Activated naive CD8-positive, alpha-beta T cell treated with anti-CD3 and anti-CD28 coated beads, Interleukin-2, amount 10 ng/mL, durations not matched to agents 7 days and 5 days (primary cell): ENCODE measurements at places on chromosomes 3 and 15. TPM values are rescaled to one million over a fixed set of nuclear protein-coding genes. Genes with fewer than 3 reads are reported as not detected.
A peak's percentile ranks its signal among the peaks of the same experiment; 100 is the strongest.

Gene TLE3
- total RNA-seq, result 87.9 TPM

DNA sequence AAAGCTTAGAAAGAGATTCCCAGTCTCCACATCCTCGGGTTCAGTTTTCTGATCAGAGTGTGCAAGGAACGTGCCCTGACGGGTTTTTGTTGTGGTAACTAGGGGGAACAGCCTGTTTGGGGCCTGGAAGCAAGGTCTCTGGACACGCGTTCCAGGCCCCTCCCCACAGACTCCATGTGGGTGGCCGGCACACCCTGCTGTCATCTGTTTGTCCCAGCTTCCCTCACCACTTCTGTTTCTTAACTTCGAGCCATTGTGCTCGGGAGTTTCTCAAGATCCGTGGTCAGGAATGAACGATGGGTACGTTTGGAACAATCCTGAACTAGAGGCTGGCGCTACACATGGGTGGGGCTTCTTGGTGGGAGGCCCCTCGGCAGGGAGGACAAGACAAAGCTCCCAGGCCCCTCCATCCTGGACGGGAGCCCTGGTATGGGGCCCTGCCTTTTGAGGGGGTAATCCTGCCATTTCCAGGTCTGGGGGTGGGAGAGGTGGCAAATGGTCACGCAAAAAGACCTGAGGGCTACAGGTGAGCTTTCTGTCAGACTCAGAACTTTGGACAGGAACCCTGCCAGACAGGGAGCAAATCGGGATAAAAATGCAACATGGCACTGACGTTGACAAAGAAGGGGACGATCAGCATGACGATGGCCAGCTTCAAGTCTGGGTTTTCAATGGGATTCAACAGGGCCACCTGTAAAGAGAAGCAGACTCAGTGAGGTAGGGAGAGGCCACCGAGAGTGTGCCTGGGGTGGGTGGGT, 8.5 kb upstream of the MUSTN1 start:
- peaks cover 25% of the 10 kb centered on the region for H3K4me1 ChIP-seq
- H3K36me3 ChIP-seq, result peaks cover 5% of the 10 kb centered on the region
- no peak overlapping the region for H3K4me3 ChIP-seq
- DNase-seq, result no peak
- no peak overlapping the region for H3K27ac ChIP-seq

DNA sequence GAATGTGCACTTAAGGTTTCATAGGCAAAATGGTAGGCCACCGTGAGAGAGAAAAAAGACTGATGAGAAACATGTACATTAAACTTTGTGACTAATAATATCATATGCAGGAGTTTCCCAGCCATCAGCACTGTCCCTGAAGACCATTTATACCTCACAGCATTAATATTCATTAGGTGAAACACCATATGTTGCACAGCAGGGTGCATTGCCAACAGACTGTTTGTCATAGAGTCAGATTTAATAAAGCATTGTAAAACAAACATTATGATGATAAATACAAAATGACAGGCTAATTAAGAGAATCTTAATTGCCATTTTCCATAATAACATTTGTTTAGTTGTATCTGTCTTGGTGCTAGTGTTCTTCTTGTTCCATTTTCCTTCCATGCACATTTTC, 578.3 kb downstream of the EPHA3 start:
- H3K36me3 ChIP-seq, result no peaks in the 10 kb centered on the region
- no peaks in the 10 kb centered on the region for H3K4me1 ChIP-seq
- H3K27me3 ChIP-seq, result no peaks in the 10 kb centered on the region
- H3K4me3 ChIP-seq, result no peak overlapping the region

DNA sequence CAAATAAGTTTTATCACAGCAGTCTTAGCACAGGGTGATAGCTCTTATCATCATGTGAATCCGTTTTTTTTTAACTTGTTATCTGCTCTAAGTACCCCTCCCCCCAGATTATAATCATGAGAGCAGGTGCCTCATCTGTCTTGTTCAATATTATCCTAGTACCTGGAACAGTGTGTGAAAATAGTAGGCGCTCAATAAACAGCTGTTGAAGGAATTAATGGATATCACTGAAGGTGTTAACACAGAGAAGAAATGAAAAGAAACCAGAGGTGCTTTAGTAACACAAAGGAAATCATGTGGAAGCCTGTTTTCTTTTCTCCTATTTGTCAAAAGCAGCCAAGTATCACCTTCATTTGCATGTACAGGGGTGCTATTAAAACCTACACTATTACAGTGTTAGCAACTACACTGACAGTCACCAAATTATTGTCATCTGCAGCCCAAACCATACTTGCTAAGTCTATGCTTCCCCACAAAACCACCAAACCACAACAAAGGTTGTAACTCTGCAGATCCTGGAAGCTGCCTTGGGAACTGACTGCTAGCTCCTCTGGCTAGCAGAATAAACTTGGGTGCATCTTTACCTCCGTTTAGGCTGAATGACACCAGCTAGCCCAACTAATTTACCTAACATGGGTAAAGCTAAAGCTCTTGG, 2.9 kb downstream of the XPC start:
- peaks cover 18% of the 10 kb centered on the region for H3K36me3 ChIP-seq
- H3K27ac ChIP-seq, result peak overlapping the region; percentile 24
- peak overlapping the region; percentile 31 for H3K4me3 ChIP-seq
- DNase-seq, result no peak
- H3K27me3 ChIP-seq, result no peaks in the 10 kb centered on the region

GRCh38 chr3:194296454-194297263, 54.5 kb downstream of the CPN2 start:
- no peak overlapping the region for H3K27ac ChIP-seq
- H3K4me1 ChIP-seq, result peaks cover 11% of the 10 kb centered on the region
- no peaks in the 10 kb centered on the region for H3K36me3 ChIP-seq

DNA sequence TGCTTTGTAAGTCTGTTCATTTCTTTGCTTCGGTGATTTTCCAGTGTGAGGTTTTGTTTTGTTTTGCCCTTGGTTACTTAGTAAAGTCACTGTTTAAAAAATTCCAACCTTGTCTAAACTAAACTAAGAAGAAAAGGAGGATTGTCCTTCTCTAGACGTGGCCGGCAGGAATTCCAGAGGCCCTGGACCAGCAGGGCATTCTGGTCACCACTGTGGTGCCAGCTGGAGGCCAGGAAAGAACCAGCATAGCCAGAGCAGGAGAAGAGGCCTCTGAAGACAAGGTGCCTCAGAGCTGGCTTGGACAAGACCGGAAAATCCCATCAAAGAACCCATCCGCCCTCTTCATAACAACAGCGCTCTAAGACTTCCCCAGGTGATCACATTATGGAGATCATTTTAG, 8.2 kb downstream of the PLOD2 start:
- peaks cover 7% of the 10 kb centered on the region for H3K27me3 ChIP-seq
- H3K4me3 ChIP-seq, result no peak overlapping the region
- DNase-seq, result no peak
- H3K36me3 ChIP-seq, result no peaks in the 10 kb centered on the region

DNA sequence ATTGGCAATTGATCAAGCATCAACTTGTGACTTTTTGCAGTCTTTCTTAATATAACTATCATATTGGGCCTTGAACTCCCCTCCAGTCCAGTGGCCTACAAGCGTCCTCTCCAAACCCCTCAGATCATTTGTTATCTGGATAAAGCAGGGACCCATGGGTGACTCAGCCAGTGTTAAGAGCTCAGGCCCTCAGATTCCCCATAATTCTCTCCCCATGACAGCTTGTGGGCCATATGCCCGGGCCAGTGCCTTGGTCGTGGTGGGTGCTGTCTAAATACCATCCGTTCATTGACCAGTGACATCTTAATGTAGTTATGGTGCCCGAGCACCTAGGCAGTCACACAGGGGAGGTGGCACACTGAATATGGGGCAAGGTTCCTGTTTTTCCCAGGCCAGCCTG, 18.1 kb downstream of the MCF2L2 start:
- no peak overlapping the region for H3K27ac ChIP-seq
- no peak for DNase-seq
- no peaks in the 10 kb centered on the region for H3K36me3 ChIP-seq
- H3K4me3 ChIP-seq, result no peak overlapping the region
- peaks cover 5% of the 10 kb centered on the region for H3K27me3 ChIP-seq

DNA sequence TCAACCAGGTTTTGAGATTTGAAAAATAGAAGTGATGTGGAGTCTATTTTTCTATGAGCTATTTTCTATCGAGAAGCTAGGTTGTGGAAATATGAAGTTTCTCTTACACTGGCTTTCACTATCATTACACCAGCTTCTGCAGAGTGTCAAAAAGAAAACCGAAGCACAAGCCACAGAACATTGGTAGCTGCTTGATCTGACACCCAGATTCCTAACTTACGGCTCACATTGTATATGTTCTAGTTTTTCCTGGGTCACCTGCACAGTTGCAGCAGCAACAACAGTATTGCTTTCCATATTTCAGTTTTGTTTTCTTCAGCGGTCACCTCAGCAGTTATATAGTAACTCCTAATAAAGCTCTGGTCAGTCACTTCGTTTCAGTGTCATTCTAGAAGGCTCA, 790.1 kb downstream of the PLOD2 start:
- H3K27ac ChIP-seq, result no peak overlapping the region
- H3K36me3 ChIP-seq, result no peaks in the 10 kb centered on the region
- no peaks in the 10 kb centered on the region for H3K4me1 ChIP-seq
- DNase-seq, result no peak

DNA sequence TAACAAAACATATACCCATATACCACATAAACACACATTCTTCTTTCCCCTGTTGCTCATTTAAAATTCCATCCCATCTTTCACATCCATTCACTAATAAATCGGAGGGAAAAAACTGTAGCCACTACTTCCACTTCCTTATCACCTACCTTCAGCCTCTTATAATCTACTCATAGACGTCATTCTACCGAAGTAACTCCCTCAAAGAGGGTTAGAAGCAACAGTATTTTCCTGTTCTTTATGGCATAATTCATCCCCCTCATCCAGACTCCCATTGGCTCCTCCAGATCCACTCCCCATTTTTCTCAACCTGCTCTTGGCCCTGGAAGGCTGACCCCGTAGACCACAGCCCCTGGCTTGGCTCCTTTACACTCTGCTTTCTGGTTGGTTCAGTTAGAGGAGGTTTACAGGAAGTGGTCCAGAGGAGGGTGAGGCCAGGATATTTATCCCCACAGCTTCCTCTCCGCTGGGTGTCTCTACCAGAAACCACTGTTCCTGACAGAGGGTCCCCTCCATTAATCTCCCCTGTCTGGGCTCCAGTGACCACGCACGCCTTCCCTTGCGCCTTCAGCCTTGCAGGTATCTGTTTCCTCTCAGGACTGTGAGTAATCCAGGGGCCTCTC, 46.3 kb downstream of the FMN1 start:
- H3K36me3 ChIP-seq, result no peaks in the 10 kb centered on the region
- peak; percentile 38 for DNase-seq
- H3K27me3 ChIP-seq, result peaks cover 13% of the 10 kb centered on the region
